COLO829 (cell line): ENCODE measurements at places on chromosomes 11 and 22.

DNA sequence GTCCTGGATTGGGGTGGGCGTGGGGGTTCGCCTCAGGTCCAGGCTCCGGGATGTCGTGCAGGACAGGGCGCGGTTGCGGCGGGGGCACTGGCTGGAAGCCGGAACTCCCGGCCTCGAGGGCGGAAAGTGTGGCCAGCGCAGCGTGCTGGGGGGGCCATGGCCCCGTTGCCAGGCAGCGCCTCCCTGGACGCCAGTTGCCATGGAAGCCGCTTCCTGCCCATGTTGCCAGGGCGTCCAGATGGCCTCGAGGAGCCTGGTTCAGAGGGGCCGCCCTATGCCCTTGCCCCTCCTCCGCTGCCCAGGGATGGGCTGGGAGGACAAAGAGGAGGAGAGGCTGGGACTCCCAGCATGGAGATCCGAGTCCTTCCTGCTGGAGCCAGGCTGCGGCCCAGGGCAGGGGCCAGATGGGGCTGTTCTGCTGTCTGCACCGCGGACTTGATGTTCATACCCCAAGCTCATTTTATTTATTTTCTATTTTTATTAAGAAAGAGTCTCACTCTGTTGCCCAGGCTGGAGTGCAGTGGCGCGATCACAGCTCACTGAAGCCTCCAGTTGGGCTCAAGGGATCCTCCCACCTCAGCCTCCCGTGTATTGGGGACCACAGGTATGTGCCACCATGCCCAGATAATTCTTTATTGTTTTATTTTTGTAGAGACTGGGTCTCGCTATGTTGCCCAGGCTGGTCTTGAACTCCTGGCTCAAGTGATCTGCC lies 4.6 kb upstream of the CCDC188 start:
- DNase-seq = peak; percentile 78

DNA sequence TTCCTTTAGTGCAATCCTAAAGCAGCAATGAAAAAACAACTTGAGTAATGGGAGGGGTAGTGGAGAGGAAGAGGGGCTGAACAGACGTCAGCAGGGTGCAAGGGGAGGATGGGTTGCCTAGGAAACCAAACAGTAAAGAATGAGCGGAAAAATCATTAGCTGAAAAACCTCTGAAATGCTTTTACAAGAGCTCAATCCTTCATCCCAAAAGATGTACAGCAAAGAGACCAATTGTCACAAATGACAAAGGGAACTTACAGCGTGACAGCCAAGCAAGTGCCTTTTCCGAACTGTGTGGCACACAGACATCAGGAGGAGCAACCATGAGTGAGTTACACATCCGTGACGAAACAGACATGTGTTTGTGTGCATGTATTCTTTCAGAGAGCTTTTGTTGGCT lies 104.6 kb downstream of the SIK3 start:
- no peak for DNase-seq

DNA sequence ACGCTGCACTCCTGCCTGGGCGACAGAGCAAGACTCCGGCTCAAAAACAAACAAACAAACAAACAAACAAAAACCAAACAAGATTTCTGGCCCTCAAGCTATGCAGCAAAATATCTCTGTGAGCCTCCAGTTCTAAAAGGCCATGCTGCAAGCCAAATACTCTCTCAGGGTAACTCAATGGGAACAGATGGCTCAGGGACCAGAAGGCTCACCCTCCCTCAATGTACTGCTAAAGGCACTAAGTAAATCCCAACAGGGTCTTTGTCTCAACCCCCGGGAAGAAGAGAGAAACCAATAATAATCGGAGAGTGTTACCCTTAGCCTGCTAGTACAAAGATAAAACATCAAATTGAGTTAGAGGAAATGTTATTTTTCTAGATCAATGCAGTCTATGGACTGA lies 119.7 kb upstream of the ZC3H12C start:
- DNase-seq = no peak

DNA sequence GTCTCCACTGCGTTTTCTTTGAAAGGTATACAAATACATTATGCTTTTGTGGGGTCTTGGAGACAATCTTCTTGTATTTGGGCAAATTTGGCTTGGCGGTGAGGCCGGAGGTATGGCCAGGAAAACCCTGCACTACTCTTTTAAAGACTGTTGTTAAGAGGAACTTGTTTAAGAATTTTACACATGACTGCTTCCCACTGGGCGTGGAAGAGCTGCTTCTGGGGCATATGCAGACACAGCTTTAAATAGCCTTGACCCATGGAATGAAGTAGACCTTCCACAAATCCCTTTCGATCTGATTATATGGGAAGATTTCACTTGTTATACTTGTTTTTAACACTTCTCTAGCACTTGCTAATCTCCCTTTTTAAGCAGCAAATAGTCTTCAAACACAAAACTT lies 453.6 kb downstream of the MN1 start:
- DNase-seq = no peak

GRCh38 chr11:80587906-80588305 lies 1147.1 kb upstream of the TENM4 start:
- DNase-seq = no peak

GRCh38 chr22:38924347-38924952 lies 33.0 kb upstream of the APOBEC3A start:
- peak; percentile 87 for DNase-seq

DNA sequence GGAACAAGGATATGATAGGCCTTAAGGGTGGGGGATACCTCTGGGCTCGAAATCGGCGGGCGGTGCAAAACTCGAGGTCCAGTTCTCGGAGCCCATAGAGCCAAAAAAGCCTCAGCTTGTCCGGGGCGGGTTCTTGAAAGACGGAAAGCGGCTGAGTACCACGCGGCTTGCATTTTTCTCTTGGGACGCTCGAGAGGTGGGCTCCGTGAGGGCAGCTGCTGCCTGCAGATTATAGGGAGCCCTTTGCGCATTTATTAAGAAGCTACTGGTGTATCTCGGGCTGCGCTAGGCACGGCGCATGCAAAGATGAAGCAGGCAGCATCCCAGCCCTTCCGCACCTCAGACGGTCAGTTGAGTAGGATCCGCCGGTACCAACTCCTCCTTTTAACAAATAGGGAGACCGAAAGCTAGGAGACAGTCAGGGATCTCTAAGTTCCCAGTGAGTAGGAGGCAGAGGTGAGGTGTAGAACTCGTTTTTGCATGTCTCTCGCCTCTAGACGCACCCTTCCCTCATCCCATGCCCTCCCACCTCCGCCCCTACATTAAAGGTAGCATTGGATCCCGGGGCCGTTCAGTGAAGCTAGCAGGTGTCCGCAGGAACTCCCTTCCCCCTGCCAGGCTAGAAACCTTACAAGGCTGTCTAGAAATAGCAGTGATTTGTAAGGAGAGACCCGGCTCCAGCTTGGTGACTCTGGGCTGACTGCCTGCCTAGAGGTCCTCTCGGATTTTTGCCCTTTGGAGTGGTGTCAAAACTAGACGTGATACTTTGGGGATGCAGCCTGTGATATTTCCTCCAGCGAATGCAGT lies 768 bp downstream of the LDHA start:
- DNase-seq = no peak

DNA sequence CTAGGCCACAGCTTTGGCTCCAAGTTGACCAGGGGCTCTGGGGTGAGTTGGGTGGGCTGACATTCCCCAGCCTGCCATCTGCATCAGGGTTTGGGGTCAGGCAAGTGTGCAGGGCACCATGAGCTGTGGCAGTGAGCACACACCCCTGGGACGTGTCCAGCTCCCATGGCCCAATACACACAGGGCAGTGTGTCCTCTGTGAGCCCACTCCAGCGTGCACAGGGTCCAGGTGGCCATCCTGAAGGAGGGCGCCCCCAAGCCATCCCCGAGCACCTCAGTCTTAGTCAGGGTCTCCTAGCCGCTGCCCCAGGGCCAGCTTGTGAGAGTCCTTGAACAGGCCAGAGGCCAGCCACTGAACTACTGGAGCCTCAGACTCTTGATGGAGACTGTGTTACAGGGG lies 1.2 kb upstream of the FGF3 start:
- no peak for DNase-seq

GRCh38 chr11:78195917-78196560 lies 7.3 kb downstream of the USP35 start:
- DNase-seq = no peak

- DNase-seq = no peak
These were observed 45.3 kb upstream of the RTL6 start for GRCh38 chr22:44543362-44543761.

- no peak for DNase-seq
These were observed 41.0 kb downstream of the KDM2A start for GRCh38 chr11:67160045-67160444.

DNA sequence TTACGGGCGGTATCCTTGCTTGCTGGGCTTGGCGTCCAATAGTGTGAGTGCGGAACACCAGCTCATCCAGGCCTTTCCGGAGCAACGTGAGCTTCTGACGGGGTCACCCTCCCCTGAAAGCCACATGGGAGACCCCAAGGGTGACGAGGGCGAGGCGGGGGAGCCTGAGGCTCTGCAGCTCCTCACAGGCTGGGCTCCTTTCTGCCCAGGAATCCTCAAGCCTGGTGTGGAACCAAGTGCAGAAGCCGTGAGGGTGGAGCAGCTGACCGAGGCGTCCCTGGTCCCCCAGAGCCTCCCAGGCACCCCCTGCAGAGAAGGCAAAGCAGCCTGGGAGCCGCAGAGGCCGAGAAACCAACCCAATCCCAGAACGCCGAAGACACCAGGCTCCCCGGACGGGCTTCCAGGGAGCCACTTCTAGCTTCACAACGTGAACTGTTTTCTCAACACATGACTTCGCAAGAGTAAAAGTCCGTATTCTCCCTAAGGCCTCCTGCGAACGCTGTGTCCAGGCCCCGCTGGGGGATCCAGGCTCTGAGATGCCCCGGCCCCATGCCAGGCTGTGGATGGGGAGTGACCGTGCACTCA lies 530.3 kb downstream of the BRD1 start:
- no peak for DNase-seq

DNA sequence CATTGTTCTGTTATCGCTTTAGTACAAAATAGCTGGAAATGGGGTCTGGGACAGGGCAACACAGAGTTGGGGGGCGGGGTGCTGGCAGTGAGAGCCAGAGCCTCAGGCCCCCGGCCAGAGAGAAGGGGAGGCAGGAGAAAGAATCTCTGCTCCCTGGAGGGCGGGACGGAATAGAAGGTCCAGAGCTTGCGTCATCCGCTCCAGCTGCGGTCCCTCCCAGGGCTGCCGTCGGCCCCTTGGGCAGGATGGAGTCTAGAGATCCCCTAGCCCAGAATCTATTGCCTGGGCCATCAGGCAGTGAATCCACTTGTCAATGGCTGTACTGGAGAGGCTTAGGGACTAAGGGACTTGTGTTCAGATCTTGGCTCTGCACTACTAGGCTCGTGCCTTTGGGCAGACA lies 5.0 kb downstream of the TP53I11 start:
- DNase-seq = no peak

DNA sequence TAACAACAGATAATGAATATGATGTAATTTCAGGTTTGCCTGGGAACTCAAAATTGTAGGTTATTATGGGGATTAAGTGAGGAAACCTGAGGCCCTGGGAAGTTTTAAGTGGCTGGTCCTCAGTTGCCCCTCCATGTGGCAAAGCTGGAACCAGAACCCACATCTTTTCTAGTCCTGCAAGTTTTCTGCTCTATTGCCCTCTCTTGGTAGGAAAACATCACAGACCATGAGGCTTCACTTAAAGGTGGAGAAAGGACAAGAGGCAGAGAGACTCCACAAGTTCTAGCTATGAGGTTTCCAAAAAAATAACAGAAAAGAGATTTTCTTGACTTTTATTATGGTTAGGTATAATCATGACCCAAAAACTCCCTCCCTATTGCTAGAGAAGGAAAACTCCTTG lies 115.5 kb upstream of the DDI1 start:
- no peak for DNase-seq

GRCh38 chr11:1228101-1228821 lies 5.4 kb downstream of the MUC5B start:
- DNase-seq = no peak

DNA sequence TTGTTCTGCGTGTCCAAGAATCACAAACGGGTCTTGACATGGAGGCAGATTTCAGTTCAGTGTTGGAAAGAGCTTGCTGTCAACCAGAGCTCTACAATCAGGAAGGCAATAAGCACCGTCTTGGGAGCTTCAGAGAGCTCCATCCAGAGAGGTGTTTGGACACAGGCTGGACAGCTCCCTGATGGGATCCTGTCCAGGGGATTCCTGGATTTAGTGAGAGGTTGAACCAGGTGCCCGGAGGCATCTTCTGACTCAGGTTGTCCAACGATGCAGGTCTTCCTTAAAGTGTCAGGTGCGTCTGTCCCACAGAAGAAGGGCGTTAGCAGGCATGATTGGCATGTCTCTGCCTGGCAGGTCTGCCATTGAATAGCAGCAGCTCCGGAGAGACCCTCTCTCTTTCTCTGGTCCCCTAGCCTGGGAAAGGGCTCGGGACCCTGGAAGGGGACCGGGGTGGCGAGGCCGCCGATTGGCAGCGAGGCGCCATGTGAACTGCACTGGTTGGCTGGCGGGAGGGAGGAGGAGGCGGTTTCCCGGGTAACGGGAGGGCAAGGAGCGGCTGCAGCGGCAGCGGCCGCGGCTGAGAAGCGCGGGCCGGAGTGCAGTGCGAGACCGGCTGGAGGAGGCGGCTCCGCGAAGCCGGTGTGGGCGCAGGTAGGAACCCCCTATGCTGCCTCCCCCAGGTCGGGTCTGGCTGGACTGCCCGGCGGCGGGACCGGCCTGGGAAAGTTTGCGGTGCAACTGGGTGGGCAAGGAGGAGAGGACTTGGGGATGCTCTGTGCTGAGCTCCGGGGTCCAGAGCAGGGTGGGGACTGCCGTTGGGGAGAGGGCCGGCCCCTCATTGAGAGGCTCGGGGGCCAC lies 104.1 kb upstream of the E2F8 start:
- DNase-seq = no peak

GRCh38 chr11:75185866-75186265 lies 35.0 kb downstream of the SLCO2B1 start:
- DNase-seq = no peak

DNA sequence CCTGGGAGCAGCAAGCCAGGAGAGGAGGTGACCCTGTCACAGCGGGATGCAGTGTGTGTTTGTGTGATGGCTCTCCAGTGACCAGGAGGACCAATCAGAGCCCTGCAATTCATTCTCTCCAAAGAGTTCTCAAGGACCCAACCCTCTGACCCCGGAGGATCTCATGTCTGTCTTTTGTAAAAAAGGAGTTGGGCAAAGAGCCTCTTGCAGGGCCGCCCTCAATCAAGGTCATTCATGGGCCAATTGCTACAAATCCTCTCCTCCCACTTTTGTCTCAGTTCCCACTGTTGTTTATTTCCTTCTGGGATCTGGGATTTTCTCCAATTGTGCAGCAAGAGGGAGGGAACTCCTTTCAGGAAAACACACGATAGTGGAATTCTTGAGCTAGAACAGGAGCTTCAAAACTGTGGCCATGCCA lies 4.0 kb downstream of the TECTA start:
- DNase-seq = no peak

- no peak for DNase-seq
These were observed 6.6 kb downstream of the DPF2 start for GRCh38 chr11:65340226-65340625.

DNA sequence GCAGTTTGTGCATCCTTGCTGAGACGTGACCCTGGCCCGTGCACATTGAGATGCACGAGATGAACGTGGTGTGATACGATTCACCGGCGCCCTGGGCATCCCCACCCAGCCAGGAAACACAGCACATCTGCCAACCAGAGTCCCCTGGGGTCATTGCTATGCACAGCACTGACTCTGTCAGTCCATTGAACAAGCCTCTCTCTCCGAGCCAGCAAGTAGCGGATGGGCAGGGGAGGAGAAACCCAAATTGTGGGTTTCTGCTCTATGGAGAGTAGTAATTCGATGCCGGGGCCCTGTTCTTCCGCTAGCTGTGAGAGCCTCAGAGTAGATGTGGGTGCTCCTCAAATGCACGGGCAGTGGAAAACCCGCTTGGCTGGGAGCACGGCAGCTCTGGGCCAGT lies 85.1 kb downstream of the ARHGAP8 start:
- DNase-seq = no peak
